ENCODE measurements at places on chromosomes 11 and 22.

GRCh38 chr22:47739291-47740015 is 977.0 kb downstream of the TBC1D22A start:
- no peak for DNase-seq

GRCh38 chr11:110303414-110303826 is 7.0 kb upstream of the RDX start:
- no peak for DNase-seq

GRCh38 chr22:45645526-45646414 is 25.9 kb upstream of the ATXN10 start:
- DNase-seq: peak; percentile 86

GRCh38 chr11:12402025-12402424 is 24.7 kb downstream of the PARVA start:
- DNase-seq: no peak

DNA sequence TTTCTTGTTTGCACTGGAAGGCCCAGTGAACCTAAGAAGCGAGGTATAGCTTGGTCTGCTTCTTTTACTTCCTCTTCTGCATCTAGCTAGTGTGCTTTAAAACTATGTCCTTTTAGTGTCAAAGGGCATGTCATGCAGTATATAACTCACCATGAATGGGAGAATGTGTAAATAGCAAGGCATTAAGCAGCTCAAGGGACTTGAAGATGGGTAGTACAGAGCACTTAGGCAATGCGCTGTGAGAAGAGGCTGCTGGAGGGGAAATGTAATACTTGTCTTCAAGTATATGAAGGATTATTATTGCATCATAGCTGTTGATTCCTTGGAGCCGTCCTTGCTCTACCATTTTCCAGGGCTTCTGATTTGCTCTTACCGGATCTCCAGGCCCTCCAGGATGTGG is 7.6 kb downstream of the MAML2 start:
- DNase-seq: no peak

DNA sequence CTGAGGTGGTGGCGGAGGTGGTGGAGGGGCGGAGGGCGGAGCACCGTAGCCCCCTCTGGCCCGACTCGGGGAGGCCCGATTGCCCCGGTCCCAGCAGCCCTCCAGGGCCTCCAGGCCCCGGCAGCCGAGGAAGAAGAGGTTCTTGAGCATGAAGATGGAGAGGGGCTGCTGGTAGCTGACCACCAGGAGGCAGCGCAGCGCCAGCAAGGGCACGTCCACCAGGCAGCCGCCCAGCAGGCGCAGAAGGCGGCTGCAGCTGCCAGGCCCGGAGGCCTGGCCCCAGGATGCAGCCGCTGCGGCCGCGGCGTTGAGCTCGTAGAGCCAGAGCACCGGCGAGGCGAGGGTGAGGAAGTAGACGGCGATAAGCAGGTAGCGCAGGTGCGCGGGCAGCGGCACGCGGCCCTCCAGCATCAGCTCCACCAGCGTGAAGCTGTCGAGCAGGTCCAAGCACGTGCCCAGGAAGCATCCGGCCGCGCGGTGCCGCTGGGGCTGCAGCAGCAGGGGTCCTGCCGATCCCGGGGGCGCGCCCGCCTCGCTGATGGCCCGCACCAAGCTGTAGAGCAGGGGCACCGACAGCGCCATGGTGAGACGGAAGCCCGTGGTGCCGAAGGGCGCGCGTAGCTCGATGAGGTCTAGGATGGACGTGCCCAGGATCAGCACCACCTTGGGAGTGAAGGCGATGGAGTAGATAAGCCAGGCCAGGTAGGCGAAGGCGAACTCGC is 1.5 kb downstream of the TMEM121B start:
- DNase-seq: no peak

GRCh38 chr11:133516845-133517244 is 15.5 kb downstream of the OPCML start:
- DNase-seq: no peak

- DNase-seq: peak; percentile 33
These were observed 1.3 kb downstream of the PACSIN2 start for GRCh38 chr22:43013355-43014315.

DNA sequence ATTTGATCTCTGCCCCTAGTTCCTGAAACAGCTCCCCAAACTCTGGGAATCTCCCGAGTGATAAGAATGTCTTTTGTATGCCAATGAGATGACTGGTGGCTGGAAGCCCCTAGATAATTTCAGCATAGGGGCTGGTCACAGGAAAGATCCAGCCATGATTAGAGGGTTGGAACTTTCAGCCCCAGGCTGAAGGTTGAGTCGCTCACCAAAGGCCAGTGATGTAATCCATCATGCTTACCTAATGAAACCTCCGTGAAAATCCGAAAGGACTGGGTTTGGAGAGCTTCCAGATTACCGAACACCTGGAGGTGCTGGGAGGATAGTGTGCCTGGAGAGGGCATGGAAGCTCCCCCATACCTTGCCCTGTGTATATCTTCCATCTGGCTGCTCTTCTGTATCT is 26.0 kb downstream of the LRRC32 start:
- DNase-seq: no peak

GRCh38 chr11:32137263-32137662 is 46.4 kb downstream of the RCN1 start:
- DNase-seq: no peak

GRCh38 chr11:86486261-86487030 is 111.8 kb downstream of the CCDC81 start:
- DNase-seq: no peak

- no peak for DNase-seq
These were observed 1.9 kb upstream of the IFITM10 start for GRCh38 chr11:1751999-1752906.

GRCh38 chr11:69142895-69143294 is 12.8 kb upstream of the SMIM38 start:
- no peak for DNase-seq

DNA sequence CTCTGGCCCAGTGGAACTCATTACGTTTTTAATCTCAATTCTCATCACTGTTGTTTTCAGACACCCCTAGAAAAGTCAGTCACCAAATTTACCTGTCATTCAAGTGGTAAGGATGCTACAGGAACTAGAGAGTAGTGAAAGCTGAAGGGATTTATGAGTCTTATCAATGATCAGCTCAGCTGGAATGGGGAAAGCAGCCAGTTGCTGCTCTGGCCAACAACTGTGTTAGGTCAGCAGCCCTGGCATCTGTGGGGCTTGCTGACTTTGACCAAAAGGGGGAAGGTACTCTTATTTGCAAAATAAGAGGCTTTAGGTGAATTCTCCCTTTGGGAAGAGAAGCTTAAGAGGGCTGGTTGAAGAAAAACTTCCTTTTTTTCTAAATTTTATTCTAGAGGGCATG is 76.2 kb upstream of the HORMAD2 start:
- DNase-seq: no peak

- no peak for DNase-seq
These were observed 22.7 kb upstream of the TMPRSS5 start for GRCh38 chr11:113728814-113729213.

GRCh38 chr11:118301600-118302195 is 2.8 kb upstream of the CD3E start:
- DNase-seq: no peak

DNA sequence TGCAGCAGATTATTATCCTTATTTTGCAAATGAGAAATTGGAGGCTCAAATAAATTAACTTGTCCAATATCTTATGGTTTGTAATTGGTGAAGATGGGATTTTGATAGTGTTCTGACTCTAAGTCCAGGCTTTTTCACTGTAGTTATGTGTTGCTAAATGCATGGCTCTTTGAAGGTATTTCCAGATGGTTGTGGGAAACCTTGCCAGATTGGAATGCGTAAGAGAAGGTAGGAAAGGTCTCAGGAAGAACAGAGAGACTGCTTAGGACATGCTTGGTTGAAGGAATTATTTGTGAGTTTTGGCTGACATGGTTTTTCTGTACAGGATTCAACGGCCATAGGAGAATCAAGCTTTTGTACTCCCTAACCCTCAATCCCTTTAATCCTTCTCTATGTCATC is 108.6 kb downstream of the STIM1 start:
- DNase-seq: no peak

- DNase-seq: no peak
These were observed 33.0 kb downstream of the TPST2 start for GRCh38 chr22:26556904-26557303.

All from activated T-cell treated with anti-CD3 and anti-CD28 coated beads, Interleukin-2, amount 50 U/mL, for 1 hour (primary cell).